ENCODE measurements at places on chromosomes 2 and 18.

DNA sequence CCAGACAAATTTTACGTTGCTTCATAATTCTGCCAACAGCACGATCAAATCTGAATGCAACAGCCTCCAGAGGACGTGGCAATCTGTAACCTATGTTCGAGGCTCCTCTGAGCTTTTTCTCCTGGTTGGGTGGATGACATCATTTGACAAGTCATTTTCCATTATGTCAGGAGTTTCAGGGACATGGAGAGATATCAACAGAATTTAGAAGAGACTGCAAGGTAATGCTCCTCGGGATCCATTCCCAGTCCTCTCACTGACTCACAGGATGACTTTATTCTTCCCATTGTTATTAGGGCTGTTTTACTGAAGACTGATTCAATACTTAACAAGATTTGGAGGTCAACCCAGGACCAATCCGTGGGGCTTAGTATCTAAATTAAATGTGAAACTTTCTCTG lies 72.5 kb upstream of the RNF152 start:
- no peaks in the 10 kb centered on the region for H3K4me1 ChIP-seq
- H3K27ac ChIP-seq: no peak overlapping the region
- no peaks in the 10 kb centered on the region for H3K27me3 ChIP-seq

GRCh38 chr18:24809173-24809950 lies 348.9 kb downstream of the HRH4 start:
- no peak overlapping the region for H3K27ac ChIP-seq
- H3K36me3 ChIP-seq: no peaks in the 10 kb centered on the region
- DNase-seq: no peak
- H3K4me3 ChIP-seq: no peak overlapping the region
- H3K4me1 ChIP-seq: no peaks in the 10 kb centered on the region
- no peaks in the 10 kb centered on the region for H3K27me3 ChIP-seq

DNA sequence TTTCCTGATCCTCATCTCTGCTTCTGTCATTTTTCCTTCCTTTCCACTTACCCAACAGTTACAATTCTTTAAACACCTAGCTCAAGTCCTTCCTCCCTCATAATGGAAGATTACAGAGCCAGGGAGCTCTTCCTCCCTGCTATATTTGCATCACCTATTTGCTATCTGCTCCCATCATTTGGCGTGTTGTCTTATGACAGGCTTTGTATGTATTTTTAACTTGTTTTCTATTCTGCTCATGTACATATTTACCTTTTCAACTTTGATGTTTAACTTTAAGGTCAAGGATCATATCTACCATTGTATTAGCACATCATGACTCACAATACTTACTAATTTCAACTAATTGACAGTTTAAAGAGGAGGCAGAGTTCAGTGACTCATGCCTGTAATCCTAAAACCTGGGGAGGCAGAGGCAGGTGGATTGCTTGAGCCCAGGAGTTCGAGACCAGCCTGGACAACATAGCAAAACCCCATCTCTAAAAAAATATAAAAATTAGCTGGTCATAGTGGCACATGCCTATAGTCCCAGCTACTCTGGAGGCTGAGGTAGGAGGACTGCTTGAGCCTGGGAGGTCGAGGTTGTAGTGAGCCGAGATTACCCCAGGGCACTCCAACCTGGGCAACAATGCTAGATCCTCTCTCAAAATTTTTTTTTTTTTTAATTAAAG lies 308.0 kb upstream of the STON1 start:
- no peak for DNase-seq
- no peak overlapping the region for H3K27ac ChIP-seq
- no peaks in the 10 kb centered on the region for H3K4me1 ChIP-seq
- no peaks in the 10 kb centered on the region for H3K27me3 ChIP-seq
- H3K4me3 ChIP-seq: no peak overlapping the region

- H3K27ac ChIP-seq: no peak overlapping the region
- no peaks in the 10 kb centered on the region for H3K27me3 ChIP-seq
- DNase-seq: no peak
- H3K4me3 ChIP-seq: no peak overlapping the region
- H3K4me1 ChIP-seq: no peaks in the 10 kb centered on the region
Observed at GRCh38 chr2:180291552-180292421, 284.7 kb upstream of the CWC22 start.

- no peaks in the 10 kb centered on the region for H3K36me3 ChIP-seq
- no peak for DNase-seq
- no peaks in the 10 kb centered on the region for H3K4me1 ChIP-seq
- H3K27me3 ChIP-seq: no peaks in the 10 kb centered on the region
- no peak overlapping the region for H3K27ac ChIP-seq
Observed at GRCh38 chr2:205370726-205371125, 311.6 kb upstream of the NRP2 start.

GRCh38 chr2:101732199-101732598 lies 34.7 kb downstream of the MAP4K4 start:
- peaks cover 42% of the 10 kb centered on the region for H3K4me1 ChIP-seq
- no peaks in the 10 kb centered on the region for H3K36me3 ChIP-seq
- H3K27ac ChIP-seq: no peak overlapping the region
- no peaks in the 10 kb centered on the region for H3K27me3 ChIP-seq
- no peak overlapping the region for H3K4me3 ChIP-seq
- DNase-seq: no peak

- H3K27ac ChIP-seq: no peak overlapping the region
- no peak for DNase-seq
- no peaks in the 10 kb centered on the region for H3K27me3 ChIP-seq
- H3K36me3 ChIP-seq: no peaks in the 10 kb centered on the region
Observed at GRCh38 chr2:237459741-237460174, 27.3 kb upstream of the MLPH start.

DNA sequence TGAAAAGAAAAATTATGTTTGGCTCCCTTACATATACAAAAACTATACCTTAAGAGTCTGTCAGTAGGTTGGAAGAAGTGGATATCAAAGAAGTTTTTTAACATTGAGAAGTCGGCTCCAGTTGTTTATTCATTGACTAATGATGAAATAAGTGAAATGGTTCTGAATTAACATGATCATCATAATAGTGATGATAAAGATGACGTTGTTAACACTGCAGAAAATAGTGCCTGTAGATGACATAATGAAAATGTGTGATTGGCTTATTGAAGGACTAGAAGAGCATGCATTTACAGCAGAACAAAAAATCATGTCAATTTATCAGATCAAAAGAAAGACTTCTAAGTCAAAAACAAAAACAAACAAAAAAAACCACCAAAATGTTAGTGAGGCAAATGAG lies 1125.4 kb upstream of the NXPH2 start:
- DNase-seq: no peak
- H3K4me3 ChIP-seq: no peak overlapping the region
- H3K27ac ChIP-seq: no peak overlapping the region
- H3K27me3 ChIP-seq: no peaks in the 10 kb centered on the region
- H3K36me3 ChIP-seq: no peaks in the 10 kb centered on the region

- H3K4me1 ChIP-seq: no peaks in the 10 kb centered on the region
- no peak for DNase-seq
- H3K27ac ChIP-seq: no peak overlapping the region
- no peak overlapping the region for H3K4me3 ChIP-seq
Observed at GRCh38 chr2:174148833-174149232, 99.5 kb downstream of the OLA1 start.

- no peak overlapping the region for H3K4me3 ChIP-seq
- DNase-seq: no peak
- H3K27ac ChIP-seq: no peak overlapping the region
- H3K36me3 ChIP-seq: no peaks in the 10 kb centered on the region
Observed at GRCh38 chr2:117603567-117603966, 210.9 kb upstream of the DDX18 start.

Data from naive thymus-derived CD4-positive, alpha-beta T cell (primary cell).